IPS-NIHi11 (cell line): ENCODE measurements at places on chromosomes 3 and 15.

- no peak for DNase-seq
These were observed 22.5 kb downstream of the POPDC2 start for GRCh38 chr3:119637679-119638477.

GRCh38 chr15:36117296-36117787 is 462.1 kb upstream of the CDIN1 start:
- no peak for DNase-seq

DNA sequence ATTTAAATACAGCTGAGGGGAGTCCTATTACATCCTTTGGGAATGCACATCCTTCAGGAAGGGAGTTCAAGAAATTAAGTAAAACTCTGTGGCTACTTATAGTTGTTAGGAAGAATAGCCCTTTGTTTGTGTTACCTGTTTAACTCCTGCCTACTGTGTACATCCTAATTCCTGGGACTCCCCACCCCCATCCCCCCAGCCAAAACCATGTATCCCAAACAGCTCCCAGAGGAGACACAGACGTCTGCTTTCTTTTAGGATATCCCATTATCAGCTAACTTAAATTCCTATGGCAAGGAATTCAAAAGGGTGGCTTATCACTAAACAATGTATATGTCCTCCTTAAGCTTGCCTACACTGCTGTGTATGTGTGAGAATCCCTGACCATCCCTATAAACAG is 581.7 kb downstream of the DIPK2A start:
- DNase-seq, result no peak

GRCh38 chr3:38713121-38713520 is 63.6 kb upstream of the SCN5A start:
- no peak for DNase-seq

GRCh38 chr3:30496066-30496966 is 110.1 kb upstream of the TGFBR2 start:
- DNase-seq, result no peak

DNA sequence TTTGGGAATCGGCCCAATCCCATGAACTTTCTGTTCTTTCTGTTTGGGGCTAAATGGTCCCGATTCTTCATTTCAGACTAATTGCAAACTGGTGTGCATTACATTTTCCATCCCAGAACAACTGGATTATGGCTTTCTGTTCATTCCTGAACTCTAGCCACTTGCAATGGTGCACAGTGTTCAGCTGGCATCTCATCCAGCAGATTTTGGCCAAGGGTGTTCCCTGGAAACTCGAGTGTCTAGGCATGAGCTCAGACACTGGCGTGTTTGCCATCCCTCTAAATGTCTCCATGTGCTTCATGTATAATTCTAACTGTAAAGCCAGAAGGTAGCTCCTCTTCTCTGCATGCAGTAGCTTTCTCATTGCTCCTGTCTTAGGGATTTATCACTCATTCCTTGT is 97.1 kb upstream of the MYZAP start:
- DNase-seq, result no peak

DNA sequence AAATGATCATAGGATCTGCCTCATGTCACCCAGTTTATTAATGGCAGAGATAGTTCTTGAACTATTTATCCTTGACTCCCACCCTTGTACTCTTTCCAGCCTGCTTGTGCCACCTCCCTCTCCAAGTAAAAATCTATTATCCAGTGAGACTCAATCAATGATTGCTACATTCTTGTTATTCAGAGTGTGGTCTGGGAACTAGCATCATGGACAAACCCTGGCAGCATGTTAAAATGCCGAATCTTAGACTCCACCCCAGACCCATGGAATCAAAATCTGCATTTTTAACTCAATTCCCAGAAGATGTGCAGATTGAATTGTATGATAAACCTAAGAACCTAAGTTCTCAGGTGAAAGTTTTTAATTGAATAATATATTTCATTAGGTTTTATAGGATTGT is 34.7 kb upstream of the PYDC2 start:
- no peak for DNase-seq

DNA sequence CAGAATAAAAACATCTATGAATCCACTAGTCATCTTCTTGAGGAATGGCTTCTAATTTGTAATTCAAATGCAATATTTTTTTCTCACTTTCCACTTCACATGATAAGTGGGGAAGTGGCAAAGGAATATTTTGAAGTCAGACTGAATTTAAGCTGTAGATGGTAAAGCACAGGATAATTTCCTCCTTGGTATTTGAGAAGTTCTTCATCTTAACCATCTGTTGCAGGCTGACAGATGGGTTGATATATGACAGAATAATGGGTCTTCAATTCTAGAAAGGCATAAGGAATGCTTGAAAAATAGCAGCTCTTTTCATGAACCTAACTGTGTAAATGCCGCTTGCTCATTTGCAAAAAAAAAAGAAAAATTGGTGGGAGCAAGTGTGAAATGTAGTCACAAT is 66.5 kb upstream of the SNTN start:
- no peak for DNase-seq

- no peak for DNase-seq
These were observed 59.5 kb downstream of the SNRK start for GRCh38 chr3:43345877-43346276.

GRCh38 chr3:126606001-126606400 is 47.3 kb upstream of the C3orf22 start:
- no peak for DNase-seq

DNA sequence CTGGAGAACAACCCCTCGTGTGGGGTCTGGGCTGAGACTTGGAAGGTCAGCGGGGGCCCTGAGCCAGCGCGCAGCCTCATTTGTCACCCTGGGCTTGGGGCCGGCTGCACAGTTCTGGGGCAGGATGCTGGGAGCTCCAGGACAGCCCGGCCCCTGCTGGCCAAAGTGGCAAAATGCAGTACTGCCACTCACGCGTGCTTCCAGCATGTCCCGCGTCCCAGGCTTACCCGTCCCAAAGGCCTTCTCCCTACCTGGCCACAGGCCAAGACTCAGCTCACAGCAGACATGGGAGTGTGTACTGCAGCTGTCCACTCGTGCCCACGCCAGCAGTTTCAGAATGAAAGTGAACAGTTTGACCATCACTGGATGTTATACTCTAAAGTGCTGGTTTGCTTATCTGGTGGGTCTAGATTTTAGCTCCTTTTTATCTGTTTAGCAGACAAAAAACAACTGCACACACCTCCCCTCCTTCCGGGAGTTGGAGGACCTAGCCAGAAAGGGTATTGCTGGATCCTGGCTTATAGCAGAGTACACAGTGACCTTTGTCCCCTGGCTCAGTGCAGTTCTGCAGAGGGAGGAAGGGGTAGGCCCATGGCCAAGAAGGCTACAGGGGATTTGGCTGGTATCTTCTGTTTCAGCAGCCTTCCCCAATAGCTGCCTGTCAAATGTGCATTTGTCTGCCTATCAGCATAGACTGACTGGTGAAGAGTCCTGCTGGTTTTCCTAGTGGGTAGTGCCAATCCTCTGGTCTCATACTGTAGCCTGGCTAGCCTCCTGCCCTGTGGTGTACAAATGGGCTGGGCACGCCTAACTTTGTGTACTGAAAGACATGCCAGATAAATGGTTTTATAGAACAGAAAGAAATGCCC is 23.2 kb upstream of the IP6K2 start:
- DNase-seq, result peak; percentile 96

DNA sequence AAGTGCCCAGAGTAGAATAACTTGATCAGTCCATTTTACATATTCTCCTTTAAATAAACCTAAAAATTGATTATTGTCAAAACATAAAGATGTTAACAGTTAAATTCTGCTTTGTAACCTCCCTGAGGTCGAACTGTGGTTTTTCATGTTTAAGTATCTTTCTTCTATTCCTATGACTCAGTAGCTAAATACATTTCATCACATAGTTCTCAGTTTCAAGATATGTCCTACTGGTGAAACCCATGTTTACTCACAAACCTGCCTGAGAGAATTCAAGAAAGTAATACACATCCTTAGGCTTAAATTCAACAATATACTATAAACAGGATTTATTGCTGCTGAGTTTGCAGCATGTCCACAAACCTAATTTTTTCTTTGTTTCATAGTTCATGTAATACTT is 692.9 kb downstream of the ZPLD1 start:
- no peak for DNase-seq

GRCh38 chr3:159186581-159186980 is 384.7 kb downstream of the MFSD1 start:
- DNase-seq, result no peak

DNA sequence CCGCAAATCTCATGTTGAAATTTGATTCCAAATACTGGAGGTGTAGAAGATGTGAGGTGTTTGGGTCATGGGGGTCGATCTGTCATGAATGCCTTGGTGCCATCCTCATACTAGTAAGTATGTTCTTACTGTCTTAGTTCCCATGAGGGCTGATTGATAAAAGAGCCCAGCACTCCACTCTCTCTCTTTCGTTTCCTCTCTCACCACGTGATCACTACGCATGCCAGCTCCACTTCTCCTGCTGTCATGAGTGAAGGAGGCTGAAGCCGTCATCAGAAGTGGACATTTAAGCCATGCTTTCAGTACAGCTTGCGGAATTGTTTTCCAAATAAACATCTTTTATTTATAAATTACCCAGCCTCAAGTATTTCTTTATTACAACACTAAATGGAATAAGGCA is 6.1 kb downstream of the OR5H15 start:
- no peak for DNase-seq

GRCh38 chr3:187719628-187720336 is 17.4 kb upstream of the RTP2 start:
- DNase-seq, result peak; percentile 37
